ENCODE measurements at places on chromosomes 16 and 17. TPM values are rescaled to one million over a fixed set of nuclear protein-coding genes. Genes with fewer than 3 reads are reported as not detected.

The MT1E gene
- 23.3 TPM for total RNA-seq

The KRT39 gene
- total RNA-seq, result not detected

The SLFN14 gene
- not detected for total RNA-seq

The CTRB2 gene
- total RNA-seq, result not detected

The TEX19 gene
- total RNA-seq, result not detected

The KRTAP4-16 gene
- not detected for total RNA-seq

The HOXB2 gene
- total RNA-seq, result 12.6 TPM

The CCL17 gene
- 2.1 TPM for total RNA-seq

DNA sequence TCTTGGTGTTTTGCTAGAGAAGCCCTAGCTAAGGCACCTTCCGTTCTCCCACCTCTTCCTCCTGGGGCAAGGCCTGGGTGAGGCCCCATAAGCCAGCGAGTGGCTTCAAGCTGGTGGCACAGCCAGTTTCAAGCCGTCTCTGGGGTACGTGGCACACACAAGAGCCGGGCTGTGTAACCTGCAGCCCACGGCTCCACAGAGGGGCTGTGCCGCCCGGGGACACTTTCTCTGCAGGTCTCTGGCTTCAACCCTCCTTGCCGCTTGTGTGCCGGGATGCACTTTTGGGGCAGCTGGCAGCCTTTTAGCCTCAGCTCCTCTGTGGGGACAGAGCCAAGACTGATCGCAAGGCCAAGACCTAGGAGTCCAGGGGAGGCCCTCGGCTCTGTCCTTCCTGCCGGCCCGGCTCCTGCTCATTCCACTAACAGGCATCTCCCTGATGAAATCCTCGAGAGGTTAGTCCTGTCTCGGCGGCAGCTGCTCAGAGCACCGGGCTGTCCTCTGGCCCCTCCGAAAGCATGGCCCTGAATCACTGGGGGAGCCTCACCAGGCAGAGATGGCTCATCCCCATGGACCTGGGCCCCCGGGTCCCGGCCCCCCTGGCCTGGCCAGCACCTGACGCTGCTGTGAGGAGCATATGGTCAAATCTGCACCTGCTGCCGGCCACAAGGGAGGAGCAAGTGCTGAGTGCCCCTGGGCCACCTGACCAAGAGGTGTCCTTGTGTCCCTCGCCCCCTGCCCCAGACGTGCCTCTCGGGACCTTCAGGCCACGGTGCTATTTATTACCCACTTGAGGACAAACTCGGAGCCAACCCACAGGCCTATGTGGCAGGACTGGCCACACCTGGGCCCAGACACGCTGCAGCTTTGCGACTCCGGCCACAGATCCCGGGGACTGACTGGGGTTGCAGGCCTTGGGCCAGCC, 98.5 kb downstream of the METRNL start:
- DNase-seq, result no peak
- H3K4me1 ChIP-seq, result no peaks in the 10 kb centered on the region
- H3K4me3 ChIP-seq, result no peak overlapping the region
- H3K27ac ChIP-seq, result no peak overlapping the region
- H3K27me3 ChIP-seq, result no peaks in the 10 kb centered on the region
- no peaks in the 10 kb centered on the region for H3K36me3 ChIP-seq

GRCh38 chr17:48546924-48547807, 2.3 kb upstream of the HOXB2 start:
- peak; percentile 34 for DNase-seq
- peak overlapping the region; percentile 73 for H3K27ac ChIP-seq
- H3K36me3 ChIP-seq, result peaks cover 6% of the 10 kb centered on the region
- H3K4me1 ChIP-seq, result peaks cover 29% of the 10 kb centered on the region

DNA sequence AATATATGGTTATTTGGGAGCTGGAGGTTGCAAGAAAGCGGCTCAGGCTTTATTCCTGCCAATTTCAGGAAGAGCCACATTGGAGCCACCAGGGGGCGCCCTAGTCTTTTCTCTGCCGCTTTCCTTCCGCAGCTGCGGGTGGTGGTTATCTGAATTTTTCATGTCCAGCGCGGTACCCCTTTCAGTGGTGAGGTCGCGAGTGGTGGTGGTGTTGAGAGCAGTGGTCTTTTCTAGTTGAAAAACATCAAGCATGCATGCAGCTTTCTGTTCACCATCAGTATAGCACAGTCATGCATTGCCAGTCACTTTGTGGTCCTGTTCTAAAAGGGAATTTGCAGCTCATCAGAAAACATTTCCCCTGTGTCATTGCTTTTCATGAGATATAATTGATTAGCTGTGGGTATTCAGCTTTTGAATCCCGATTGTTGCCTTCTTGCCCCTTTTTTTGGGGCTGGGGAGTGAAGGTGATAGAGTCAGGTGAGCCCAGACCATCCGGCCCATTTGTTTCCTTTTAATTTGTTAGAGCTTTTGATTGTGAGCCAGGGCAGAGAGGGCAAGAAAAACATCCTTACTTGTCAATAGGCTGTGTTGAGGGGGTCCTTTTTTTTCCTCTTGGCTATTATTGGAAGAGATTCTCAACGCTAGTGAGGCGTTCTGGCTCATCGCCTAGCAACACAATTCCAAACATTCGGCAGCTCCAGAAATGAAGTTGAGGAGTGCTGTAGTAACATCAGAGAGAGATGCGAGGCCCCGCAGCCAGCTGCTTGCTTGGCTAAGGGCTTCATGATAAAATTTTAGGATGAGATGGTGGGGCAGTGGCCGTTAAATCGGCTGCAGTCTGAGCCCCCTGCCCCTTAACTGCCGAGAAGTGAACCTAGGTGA, 119.0 kb downstream of the SNX29 start:
- no peaks in the 10 kb centered on the region for H3K27me3 ChIP-seq
- H3K4me3 ChIP-seq, result peak overlapping the region; percentile 37
- H3K36me3 ChIP-seq, result no peaks in the 10 kb centered on the region
- no peak overlapping the region for H3K27ac ChIP-seq
- peak; percentile 80 for DNase-seq

DNA sequence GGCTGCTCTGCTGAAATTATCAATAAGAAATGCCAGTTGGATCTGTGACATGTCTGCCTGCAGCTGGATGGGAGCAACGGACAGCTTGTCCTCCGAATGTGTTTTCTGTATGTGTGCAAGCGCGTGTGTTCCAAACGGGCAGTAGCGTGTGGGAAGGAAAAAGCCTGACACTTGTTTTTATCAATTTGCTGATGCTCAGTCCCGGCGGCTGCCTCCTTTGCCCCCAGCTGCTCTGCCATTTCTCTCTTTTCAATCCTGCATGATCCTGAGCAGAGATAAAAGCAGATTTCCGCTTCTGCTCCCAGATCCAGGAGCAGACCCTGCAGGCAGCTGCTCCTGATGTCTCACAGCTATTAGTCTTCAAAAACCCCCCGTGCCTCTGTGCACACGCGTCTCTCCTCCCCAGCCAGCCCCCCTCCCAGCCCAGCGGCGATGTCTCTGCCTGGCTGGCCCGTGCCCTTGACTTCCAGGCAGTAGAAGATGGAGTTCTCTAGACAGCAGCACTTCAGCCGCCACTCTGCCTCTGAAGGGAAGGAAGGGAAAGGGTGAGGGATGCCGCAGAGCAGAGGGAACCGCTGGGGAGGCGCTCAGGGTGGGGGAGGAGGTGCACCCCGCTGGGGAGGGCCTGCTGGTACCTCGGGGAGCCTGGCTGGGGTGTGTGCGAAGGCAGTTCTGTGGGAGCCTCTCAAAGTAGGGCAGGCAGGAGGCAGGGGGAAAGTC, 4.1 kb downstream of the PRCD start:
- H3K4me1 ChIP-seq, result peaks cover 8% of the 10 kb centered on the region
- H3K27me3 ChIP-seq, result peaks cover 17% of the 10 kb centered on the region

DNA sequence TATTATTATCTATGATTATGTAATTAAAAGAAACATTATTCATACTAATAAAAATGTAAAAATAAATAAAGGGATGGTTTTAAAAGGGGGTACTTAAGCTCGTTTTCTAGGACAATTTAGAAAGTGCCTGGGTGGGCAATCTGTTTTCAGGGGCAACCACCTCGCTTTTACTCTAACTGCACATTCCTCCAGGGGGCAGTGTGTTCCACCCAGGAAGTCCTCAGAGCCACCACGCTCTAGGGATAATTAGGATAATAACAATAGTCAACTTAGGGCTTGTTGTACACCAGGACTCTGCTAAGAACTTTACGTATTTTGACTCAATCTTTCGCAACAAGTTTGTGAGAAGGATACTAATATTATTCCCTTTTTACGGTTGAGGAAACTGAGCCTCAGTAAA, 396.7 kb upstream of the MAF start:
- no peak overlapping the region for H3K4me3 ChIP-seq
- no peak overlapping the region for H3K27ac ChIP-seq
- no peaks in the 10 kb centered on the region for H3K36me3 ChIP-seq
- H3K4me1 ChIP-seq, result no peaks in the 10 kb centered on the region
- no peaks in the 10 kb centered on the region for H3K27me3 ChIP-seq
- DNase-seq, result peak; percentile 33

DNA sequence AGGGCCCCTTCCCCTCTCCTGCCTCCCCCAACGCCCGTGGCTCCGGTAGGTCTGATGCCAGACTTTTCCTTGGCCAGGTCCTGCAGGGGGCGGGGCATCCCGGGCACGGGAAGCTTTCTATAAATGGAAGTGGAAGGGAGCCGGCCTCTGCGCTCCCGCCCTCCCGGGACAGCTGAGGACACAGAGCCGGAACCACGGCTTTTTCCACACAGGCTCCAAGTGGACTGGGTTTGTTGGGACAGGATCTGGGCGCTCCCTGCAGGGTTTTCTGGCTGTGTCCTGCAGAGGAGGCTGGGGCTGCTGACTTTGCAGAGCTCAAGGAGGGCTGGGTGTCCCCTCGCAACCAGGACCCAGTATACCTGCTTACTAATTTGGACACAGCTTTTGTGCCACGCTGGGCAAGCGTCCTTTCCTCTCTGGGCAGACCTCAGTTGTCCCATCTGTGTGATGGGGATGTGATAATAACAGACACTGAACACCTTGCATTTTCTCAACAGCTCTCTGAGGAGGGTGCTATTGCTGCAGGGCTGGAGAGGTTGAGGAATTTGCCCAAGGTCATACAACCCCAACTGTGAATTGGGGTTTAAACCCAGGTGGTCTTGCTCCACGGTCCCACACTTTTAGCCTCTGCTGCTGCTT, 1.8 kb downstream of the TNS4 start:
- no peaks in the 10 kb centered on the region for H3K4me1 ChIP-seq
- DNase-seq, result no peak
- H3K27ac ChIP-seq, result no peak overlapping the region
- H3K4me3 ChIP-seq, result no peak overlapping the region

All from activated CD8-positive, alpha-beta T cell treated with anti-CD3 and anti-CD28 coated beads for 36 hours (primary cell).